ENCODE measurements at places on chromosomes 1 and 21. TPM values are rescaled to one million over a fixed set of nuclear protein-coding genes. Genes with fewer than 3 reads are reported as not detected.

Gene MAEL
- 0.76 TPM for total RNA-seq

Gene TRNP1
- total RNA-seq: 69.3 TPM

DNA sequence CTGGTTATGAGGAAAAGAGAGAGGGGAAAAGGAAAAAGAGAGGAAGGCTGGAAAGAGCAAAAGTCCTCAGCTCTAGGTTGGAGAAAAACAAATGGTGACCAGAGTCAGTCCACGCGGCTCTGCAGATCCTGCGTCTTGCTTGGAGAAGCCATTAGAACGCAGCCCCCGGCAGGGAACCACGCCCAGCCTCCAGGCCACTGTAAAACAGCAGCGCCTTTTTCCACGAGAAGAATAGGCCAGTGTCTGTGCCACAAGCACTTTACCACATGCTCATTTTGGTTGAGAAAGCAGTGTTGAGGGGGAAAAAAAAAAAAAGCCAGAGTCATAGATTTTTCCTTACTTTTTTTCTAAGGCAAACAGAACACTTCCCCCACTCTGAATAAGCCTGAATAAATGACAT, 846.9 kb upstream of the ADAMTS5 start:
- DNase-seq: peak; percentile 8

DNA sequence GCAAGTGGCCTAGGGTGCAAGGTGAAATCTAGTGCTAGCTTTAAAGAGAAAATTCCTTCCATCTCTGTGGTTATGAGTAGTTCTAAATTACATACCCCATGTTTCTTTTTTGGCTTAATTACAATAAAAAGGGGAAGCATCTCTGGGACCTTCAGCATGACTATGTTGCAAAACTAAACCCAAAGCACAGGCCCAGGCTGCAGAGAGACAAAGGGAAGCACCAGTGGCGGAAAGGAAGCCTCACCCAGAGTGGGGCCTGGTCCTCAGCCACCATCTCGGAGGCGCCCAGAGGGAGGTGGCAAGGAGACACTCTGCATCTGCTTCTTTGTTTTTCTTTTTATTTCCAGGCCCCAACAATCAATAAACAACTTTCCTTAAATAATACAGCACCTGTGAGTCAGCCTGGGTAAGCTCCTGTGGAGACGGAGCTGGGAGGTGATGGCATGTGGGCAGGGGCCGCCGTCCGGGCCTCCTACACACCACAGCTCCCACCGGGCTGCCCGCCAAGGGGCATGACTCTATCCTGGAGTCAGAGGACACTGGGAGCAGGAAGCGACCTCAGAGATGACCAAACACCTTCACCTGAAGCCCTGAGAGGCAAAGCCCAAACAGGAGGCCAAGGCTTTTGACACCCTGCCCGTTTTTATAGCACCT, 21.7 kb downstream of the ITPKB start:
- DNase-seq: no peak
